ENCODE measurements at places on chromosomes 1 and 21. TPM values are rescaled to one million over a fixed set of nuclear protein-coding genes. Genes with fewer than 3 reads are reported as not detected.

DNA sequence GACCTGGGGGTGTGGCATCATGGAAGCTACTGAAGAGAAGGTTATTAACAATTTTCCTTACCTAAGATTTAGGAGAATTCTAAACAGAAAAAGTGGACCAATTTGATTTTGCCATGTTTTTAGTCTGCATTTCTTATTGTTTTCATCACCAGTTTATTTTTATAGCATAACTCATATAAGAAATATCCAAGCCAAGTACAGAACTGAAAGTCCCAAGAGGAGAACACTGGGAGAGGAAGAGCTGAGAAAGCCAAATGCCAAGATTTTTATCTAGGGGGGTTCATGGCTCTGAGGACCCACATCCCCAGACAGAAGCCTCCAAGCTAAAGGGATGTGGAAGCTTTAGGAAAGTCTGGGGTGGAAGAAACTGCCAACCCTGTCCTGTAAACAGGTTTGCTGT is 109.4 kb upstream of the DUSP10 start:
- no peak for DNase-seq

BATF3 gene
- 6.5 TPM for total RNA-seq

DNA sequence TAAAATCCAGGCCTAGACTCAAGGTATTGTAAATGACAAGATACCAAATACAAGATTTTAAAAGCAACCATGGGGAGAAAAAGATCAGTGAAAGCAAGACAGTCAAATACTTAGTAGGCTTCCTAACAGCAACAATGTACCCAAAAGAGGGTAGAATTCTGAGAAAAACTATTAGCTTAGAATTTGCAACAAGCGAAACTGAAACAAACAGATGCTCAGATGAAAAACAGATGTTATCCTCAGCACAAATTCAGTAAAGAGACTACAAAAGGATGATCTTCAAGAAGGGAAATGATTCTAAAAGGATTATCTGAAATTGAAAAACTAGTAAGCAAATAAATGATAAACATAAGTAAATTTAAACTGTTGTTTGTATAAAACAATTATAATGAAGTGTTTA is 40.0 kb downstream of the PDC start:
- no peak for DNase-seq

- DNase-seq = peak; percentile 5
Observed at GRCh38 chr21:45640888-45641479, 2.5 kb upstream of the PCBP3 start.

VHLL gene
- total RNA-seq = not detected

DNA sequence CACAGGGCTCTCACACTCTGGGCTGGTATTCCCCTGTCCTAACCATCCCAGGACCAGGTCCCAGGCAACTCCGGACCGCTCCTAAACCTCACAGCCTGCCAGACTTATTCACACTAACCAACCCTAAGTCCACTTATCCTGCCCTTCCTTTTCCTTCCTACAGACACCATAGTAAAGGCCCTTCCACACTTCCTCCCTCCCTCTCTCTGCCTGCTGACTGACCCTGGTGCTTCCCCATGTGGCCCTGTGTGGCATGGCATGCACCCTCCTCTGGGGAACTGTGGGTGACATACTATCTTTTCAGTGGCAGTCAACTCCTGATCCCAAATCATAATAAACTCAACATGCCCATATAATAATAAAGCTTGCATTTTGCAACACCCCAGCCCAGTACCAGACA is 155.1 kb upstream of the DNAH14 start:
- DNase-seq = no peak

- no peak for DNase-seq
Observed at GRCh38 chr21:42411197-42411869, 7.6 kb downstream of the UBASH3A start.

GRCh38 chr1:43021547-43022474 is 63.1 kb upstream of the SLC2A1 start:
- DNase-seq = peak; percentile 38

OR6N1 gene
- total RNA-seq = not detected

DNA sequence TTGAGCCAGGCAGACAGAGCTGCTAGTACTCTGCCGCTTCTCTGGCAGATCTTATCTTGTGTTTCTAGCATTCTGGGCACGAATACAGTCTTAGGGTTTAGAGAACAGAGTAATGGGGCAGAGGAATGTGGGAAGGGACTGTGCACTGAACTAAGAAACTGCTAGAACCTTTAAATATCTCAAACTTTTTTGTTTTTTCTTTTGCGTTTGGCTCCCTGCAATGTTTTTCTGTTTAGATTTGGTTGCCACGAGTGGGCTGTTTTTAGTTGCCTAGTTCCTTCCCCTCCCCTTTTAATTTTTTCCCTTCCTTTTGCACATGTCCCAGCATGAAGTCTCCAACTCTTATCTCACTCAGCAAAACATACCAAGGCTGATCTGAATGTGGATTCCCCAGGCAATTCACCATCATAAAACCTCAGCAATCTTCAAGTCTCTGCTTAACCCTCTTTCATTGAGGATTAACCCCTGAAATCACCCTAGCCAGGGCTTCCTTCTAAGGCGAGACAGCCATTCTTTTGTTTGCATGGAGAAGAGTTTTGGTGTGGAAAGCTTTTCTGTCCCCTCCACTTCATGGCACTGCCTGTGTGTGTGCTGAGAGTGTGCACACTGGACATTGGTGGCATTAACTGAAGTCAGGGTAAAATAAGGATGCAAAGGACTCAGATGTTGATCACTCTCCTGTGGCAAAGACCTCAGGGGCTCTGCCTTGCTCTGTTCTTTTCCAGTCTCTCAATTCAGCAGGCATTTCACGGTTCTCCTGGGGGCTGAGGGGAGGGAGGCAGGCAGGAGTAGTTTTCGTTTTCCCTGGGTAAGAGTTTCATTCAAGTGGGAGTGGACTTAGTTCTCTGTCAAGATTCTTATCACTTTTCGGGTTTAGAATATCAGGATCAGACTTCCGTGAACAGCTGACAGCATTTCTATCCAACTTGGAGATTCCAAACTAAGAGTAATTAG is 2.8 kb upstream of the ATF3 start:
- DNase-seq = no peak

GRCh38 chr21:46001821-46002681 is 20.5 kb downstream of the COL6A1 start:
- DNase-seq = no peak

DNA sequence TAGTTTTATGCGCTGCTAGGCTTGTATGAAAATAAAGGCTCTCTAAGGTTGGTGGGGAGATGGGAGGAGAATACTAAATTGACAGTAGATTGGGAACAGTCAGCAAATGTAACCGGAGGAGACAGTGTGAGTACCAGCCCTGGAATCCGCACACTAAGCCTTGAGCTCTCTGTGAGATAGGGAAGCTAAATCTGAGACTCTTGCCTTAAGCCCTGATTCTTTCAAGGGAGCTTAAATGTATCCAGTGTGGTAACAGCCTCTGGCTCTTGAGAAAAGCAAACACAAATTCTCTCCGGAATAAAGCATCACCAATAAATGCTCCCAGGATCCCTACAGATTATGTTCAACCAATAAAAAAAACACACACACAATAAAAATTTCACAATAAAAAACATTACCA is 33.0 kb upstream of the PDPN start:
- no peak for DNase-seq

Measured in H4 (cell line).